ENCODE measurements at places on chromosomes 7 and 10.

- DNase-seq = no peak
These were observed 1097.9 kb downstream of the REEP3 start for GRCh38 chr10:64619102-64619501.

GRCh38 chr10:58334817-58335305 lies at the start of gene UBE2D1:
Gene UBE2D1, plus strand, starts transcription at chr10:58335006. Its CDS starts 196 bp downstream, at chr10:58335202.
- peak; percentile 97 for DNase-seq

GRCh38 chr10:37057261-37057660 lies 68.1 kb upstream of the ANKRD30A start:
- DNase-seq = no peak

DNA sequence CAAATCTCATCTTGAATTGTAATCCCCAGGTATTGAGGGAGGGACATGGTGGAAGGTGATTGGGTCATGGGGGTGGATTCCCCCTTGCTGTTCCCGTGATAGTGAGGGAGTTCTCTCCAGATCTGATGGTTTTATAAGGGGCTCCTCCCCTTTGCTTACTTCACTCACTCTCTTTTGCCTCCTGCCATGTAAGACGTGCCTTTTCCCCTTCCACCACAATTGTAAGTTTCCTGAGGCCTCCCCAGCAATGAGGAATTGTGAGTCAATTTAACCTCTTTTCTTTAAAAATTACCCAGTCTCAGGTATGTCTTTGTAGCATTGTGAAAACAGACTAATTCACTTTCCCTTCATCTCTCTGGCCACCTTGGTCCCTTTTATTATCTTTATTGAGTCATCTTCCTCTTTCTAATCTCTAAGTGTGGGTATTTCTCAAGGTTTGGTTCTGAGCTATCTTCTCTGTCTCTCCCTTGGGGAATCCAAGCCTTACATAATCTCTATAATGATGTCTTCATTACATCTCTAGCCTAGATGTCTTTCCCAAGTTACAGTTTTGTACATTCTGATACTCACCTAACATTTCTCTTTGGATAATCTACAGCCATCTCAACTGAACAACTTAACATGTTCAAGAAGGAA lies 99.1 kb upstream of the JCAD start:
- DNase-seq = no peak

- no peak for DNase-seq
These were observed 27.3 kb downstream of the SH3PXD2A start for GRCh38 chr10:103828107-103828506.

DNA sequence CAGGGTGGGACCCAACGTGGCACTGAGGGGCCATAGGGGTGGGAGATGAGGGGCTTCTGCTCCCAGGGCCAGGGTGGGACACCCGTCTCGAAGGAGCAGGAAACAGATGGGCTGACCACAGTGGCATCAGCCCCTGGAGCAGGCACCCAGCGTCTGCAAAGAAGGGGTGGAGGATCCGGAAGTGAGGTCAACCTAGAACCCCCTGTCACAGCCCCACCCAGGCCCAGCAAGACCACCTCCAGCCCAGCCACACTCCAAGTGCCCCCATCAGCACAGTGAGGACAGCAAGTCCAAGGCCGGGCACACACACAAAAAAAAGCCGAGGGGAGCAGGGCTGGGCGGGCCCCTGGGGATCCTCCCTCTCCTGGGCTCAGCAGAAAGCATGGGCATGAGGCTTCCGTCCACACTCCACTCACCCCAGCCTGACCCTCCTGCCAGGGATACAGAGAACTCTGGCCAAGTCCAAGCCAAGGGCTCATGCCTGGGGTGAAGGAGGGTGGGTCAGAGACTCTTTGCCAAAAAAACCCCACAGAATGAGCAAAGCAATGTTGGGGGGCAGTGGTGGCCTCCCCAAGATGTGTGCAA lies 111.0 kb downstream of the FOXL3 start:
- no peak for DNase-seq

- DNase-seq = no peak
These were observed 3.5 kb downstream of the LRRTM3 start for GRCh38 chr10:66929375-66929774.

DNA sequence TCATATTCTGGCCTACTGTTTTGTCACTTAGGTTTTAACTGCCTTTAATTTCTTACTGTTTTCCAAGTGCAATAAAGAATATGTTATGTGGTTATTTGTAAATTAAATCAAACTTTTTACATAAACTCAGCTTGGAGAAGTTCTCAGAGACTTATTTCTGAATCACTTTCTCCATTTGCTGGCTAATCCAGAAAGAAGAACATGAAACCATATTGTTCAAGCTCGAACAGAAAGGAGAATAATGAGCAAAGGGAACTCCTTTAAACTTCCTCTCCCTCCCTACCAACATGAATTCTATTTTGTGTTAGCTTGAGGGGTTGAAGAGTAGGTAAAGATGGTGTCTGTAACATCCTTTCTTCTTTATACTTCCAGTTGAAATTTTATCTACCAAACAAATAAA lies 52.3 kb downstream of the SHTN1 start:
- DNase-seq = no peak

GRCh38 chr10:130439766-130440165 lies 303.6 kb downstream of the GLRX3 start:
- DNase-seq = no peak

Data from posterior vena cava (tissue), 2 donors.